Stimulated activated naive CD4-positive, alpha-beta T cell (primary cell): ENCODE measurements at places on chromosomes 2 and 18.

DNA sequence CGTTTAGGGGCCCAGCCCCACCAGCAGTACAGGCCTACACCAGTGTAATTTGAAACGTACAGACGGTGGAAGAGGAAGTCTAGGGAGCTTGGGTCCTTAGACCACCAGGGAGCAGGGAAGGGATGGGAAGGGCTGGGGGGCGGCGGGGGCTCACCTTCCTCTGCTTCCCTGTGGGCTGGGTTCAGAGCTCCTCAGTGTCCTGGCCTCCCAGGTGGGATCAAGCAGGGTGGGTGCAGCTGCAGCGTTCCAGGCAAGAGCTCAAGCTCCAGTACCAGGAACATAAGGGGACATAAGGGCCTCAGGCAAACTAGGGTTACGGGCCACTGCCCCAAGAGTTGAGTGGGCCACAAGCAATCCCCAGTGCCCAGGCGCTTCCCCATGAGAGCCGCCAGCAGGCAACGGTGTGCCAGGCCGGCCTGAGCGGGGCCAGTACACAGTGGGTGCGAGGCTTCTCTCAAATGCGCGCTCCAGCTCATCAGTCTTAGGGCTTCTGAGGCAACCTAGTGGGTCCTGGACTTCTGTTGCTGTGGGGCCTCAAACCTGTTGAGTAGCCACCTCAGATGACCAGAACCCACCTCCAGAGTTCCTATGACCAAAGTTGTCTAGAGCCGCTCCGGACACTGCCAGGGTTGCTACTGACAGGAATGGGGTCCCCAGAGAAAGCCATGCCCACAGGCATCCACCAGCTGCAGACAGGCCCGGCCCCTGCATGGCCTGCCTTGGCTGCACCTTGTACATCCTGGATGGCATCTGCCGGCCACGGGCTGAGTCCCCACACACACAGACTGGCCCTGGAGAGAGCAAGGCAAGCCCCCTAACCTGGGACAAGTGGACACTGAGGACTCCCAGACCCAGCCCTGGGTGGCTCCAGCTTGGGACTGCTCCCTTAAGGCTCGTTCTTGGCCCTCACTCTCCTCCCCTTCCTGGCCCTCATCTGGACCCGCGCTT, 5.2 kb downstream of the ANKRD23 start:
- no peak for DNase-seq

GRCh38 chr18:68940039-68940438, 142.2 kb downstream of the CCDC102B start:
- DNase-seq: no peak

- no peak for DNase-seq
These were observed 88.1 kb downstream of the EPB41L3 start for GRCh38 chr18:5455674-5456073.

GRCh38 chr18:36849288-36850006, 20.5 kb downstream of the KIAA1328 start:
- no peak for DNase-seq

GRCh38 chr18:28650860-28651259, 473.9 kb upstream of the CDH2 start:
- no peak for DNase-seq

GRCh38 chr2:20615466-20616241, 35.2 kb downstream of the HS1BP3 start:
- no peak for DNase-seq

DNA sequence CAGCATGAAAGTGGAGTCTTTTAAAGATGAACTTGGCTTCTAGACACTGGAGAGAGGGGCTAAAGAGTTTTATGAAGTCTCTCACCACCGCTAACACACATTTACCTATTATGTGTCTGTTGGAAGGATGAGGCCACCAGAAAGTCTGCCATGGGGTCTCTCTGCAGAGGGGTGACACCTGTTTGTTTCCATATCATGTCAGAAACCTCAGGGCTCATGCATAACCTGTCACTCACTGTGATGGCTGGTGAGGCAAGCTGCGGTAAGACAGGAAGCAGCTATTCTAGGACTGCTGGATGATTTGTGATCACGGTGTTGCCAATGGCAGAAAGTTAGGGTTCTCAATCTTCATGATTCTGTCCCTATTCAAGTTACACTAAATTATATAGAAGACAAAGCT, 60.8 kb upstream of the DNMT3A start:
- DNase-seq: no peak
